ENCODE measurements at places on chromosomes 5 and 9.

- DNase-seq, result no peak
These were observed 95.4 kb upstream of the SARDH start for GRCh38 chr9:133833388-133834025.

GRCh38 chr5:158758675-158759074 is 341.0 kb downstream of the EBF1 start:
- no peak for DNase-seq

GRCh38 chr5:112635276-112635675 is 102.4 kb upstream of the APC start:
- DNase-seq, result no peak

- DNase-seq, result peak; percentile 21
These were observed 15.3 kb downstream of the HNRNPH1 start for GRCh38 chr5:179608131-179608581.

DNA sequence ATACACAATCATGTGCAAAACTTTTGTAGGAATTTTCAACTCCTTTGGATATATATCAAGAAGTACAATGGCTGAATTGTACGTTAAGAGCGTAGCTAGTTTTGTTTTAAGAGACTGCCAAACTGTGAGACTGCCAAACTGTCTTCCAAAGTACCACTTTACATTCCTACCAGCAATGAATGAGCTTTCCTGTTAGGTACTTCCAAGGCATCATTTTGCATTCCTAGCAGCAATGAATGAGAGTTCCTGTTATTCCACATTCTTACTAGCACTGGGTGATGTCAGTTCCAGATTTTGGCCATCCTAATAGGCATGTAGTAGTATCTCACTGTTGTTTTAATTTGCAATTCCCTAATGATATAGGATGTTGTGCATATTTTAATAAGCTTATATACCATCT is 219.3 kb downstream of the KCNN2 start:
- no peak for DNase-seq

DNA sequence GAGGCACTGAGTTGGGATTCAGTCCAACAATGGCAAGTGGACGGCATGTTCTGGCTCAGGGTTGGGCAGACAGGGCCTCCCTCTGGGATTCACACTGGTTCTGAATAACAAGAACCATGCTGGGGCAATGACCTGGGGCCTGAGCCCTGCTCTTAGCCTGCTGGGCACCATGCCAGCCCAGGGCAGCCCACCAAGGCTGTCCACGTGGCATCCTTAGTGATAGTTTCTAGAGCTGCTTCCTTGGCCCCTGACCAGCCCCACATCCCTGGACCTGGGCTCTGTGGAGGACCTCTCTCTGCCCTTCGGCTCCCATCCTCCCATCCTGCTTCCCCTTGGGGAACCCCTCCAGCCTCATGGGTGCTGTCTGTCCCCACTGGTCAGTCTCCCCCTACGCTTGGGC is 22.3 kb upstream of the OLFM1 start:
- no peak for DNase-seq

- no peak for DNase-seq
These were observed 142.3 kb upstream of the ANKH start for GRCh38 chr5:15013654-15014463.

- DNase-seq, result no peak
These were observed 45.0 kb downstream of the COL23A1 start for GRCh38 chr5:178545176-178545575.

- no peak for DNase-seq
These were observed 212.4 kb downstream of the TLE1 start for GRCh38 chr9:81476813-81477490.

- no peak for DNase-seq
These were observed 20.7 kb upstream of the EBF1 start for GRCh38 chr5:159120446-159120845.

DNA sequence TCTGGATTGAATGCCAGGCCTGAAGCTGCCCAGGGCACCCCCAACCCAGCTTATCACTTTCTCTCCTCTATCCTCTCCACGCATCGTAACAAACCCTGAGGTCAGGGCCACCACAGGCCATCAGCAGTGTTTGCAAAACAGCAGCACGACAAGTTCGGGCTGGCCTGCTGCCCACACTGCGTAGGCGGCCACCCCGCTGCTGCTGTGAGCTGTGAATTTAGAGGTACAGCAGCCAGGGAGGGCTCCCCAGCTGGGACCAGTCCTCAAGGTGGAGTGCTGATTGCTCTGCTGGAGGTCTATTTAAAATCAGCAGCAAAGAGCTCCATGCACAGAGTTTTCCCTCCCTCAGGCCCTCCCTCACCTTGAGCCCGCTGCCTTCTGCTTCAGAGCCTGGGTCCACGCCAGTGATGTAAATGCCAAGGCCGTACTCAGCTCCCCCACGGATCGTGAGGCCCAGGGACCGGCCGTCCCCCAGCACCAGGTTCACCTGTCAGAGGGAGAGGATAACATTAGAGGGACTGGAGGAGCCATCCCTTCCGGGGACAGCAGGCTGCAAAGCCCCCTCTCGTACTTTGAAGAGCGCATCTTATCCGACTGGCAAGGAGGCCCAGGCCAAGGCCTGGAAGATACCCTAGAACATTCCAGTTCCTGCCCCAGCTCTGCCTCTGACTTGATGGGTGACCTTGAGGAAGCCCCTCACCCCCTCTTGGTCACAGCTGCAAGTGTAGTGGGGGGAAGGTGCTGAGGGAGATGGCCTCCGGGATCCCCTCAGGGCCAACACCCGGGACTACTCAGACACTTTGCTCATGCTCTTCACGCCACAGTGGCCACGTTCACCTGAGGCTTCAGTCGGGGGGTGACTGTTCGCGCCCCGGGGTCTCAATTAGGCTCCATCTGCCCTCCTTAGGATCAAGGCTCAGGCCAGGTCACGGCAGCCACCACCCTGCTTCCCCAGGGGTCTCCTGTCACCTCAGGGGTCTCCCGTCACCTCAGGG is 39.1 kb downstream of the WHRN start:
- no peak for DNase-seq

DNA sequence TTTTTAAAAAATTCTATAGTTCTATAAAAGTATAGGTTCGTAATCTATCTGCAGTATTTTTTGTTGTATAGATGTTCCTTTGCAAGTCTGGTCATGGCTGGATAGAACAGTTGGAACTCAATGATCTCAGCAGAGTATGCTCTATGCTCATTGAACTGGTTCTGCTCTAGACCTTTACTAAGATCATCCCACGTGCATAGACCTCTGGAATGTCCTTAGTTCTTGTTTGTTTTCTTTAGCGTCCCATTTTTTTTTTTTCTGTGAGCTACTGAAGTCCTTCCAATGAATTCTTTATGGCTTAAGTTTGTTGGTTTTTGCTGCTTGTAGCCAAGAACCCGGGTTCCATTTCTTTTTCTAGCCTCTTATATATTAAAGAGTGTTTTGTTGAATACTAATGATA is 3.5 kb downstream of the TMEM38B start:
- no peak for DNase-seq

DNA sequence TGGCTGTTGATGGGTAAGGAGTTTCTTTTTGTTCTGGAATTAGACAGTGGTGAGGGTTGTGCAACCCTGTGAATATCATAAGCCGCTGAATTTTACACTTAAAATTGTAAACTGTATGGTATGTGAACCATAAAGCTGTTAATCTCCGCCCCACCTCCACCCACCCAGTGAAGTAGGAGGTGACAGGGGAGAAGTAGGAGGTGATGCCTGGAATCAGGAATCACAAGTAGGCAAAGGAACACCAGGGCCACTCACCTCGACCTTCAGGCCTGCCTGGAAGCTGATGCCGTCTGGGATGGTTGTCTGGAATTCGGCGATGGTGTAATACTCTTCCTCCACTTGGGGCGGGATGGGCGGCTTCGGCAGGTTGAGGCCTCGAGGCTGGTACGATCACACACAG is 62.3 kb upstream of the UBTD2 start:
- no peak for DNase-seq

- no peak for DNase-seq
These were observed 24.4 kb downstream of the SKIC3 start for GRCh38 chr5:95530416-95530815.

GRCh38 chr5:126357585-126358342 is 65.4 kb upstream of the GRAMD2B start:
- no peak for DNase-seq

Data from activated CD4-positive, alpha-beta T cell treated with anti-CD3 and anti-CD28 coated beads, Interleukin-2, amount 50 U/mL, for 4 hours (primary cell).